Anterior cingulate cortex (tissue), 58 donors: ENCODE measurements at places on chromosomes 1 and 21.

DNA sequence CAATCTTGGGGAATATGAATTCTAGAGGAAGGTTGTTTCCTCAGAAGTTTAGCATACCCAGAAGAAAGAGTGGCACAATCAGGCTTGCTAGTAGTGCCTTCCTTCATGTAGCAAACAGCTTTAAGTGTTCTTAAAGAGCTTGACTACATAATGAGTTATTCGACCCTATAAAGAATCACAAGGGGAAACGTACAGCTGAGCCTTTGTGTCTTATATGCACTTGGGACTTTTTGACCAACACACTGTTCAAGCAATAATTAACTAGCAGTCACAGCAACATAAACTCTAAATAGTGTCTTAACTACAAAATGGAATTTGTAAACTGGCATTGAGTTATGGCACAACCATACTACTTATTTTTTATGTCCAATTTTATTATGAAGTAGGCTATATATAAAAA lies 86.1 kb downstream of the TTLL7 start:
- DNase-seq: no peak

GRCh38 chr1:182664296-182664695 lies 20.1 kb downstream of the RGS8 start:
- DNase-seq: no peak

DNA sequence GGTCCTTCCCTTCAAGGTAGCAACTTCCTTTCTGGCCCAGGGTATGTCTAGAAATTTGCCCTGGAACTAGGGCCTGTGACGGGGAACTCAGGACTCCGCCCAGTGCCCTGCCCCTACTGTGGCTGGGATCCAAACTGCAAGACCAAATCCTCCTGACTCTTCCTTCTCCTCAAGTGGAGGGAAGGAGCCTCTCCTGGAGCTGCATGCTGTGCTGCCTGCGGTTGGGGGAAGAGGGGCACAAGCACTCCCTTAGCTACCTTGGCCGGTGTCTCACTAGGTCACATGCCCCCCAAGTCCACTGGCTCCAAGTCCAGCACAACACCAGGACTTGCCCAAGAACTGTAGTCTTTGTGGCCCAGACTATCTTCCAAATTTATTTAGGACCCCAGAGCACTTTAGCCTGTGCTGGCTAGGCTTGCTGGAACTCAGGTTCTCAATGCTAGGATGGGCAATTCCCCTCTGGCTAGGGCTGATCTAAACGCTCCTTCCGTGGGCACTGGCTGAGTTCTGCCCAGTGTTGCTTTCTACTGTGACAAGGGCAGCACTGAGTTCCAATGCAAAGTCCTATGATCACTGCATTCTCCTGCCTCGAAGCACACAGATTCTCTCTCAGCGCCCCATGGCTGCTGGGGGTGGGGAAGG lies 12.2 kb downstream of the ADSS2 start:
- DNase-seq: no peak

DNA sequence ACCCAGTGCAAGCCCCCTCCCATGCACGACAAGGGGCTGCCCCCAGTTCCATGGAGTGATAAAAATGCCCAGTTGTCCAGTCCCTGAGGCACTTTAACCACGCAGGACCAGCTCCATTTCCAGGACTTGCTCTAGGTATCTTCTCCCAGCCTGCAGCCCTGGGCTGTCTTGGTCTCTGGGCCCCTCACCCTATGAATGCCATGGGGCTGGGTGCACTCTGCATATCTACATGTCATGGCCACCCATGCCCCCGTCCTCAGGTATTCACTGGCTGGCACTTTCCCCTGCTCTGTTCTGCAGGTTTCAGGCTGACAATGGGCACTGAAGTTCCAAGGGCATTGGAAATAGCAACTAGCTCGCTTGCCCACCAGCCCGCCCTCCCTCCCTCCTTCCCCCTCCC lies 19.6 kb upstream of the C1orf174 start:
- no peak for DNase-seq

DNA sequence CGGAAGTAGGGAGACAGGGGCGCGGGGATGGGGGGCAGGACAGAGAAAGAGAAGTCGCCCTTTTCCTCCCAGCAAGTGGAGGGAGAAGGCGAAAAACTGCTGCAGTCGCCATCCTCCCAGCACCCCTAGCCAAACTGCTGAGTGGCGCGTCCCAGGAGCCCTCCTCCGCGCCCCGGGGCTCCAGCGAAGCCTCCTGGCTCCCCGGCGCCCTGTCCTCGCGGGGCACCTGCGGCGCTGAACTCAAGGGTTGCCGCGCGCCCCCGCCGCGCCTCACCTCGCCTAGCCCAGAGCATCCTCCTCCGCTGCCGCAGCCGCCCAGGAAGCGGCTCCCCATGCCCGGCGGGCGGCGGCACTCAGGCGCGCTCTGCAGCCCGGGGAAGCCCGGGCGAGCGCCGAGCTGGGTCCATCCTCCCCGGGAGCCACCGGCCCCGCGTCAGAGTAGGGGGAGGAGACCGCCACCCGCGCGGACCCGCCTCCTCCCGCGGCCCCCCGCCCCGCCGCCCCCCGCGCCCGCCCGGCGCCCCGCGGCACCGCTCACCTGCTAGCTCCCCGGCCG lies at the start of gene DAB1:
Gene DAB1 (minus strand): TSS at position 405 of the 556 bp plus-strand sequence. CDS start 133,030 bp downstream, outside the sequence.
- no peak for DNase-seq

DNA sequence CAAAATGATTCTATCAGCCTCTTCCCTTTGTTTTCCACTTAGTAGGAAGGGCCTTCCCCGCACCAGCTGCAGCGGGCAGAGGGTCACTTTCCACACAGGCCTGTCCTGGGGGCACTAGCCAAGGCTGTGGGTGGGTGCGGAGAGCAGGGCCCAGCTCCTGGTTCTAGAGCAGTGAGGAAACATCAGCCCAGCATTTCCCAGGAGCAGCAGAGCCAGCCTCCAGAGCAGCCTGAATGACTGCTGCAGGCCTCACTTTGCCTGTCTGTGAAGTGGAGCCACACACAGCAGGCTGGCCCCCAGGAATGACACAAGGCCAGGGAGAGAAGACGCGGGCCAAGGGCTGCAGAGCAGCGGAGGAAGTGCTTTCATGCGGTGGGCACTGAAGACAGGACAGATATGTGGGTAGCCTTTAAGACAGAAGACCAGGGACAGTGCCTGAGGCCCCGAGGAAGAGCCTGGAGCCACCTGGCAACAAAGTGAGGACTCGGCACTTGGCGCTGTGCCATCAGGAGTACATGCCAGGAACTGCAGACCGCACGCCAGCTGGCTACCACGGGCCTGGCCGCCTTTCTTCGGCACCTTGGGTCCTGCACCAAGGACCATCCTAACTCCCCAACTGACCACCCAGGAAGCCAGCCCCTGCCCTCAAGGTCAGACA lies 42.0 kb downstream of the ACOT7 start:
- DNase-seq: no peak
